ELR (cell line): ENCODE measurements at places on chromosomes 12 and 14.
A peak's percentile ranks its signal among the peaks of the same experiment; 100 is the strongest.

DNA sequence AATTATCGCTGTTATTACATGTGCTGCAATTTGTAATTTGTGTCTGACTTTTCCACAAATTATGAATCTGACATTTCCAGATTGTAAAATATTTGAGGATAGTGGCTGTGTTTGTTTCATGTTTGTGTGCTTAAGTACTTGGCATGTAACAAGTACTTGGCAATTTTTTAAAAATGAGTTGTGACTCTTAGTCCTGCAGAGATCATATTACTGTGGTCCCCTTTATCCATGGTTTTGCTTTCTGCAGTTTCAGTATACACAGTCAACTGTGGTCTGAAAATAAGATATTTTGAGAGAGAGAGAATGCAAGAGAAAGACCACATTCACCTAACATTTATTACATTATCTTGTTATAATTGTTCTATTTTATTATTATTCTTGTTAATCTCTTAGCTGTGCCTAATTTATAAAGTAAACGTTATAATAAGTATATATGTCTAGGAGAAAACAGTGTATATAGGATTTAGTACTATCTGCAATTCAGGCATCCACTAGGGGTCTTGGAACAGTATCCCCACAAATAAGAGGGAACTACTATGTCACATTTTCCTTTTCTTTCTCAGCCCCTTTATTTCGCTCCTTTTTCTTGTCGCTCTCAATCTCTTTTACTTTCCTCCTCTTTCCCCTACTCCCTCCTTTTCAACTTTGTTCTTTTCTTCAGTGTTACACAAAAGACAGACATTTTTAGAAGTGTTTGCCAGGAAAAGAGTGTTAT lies 176.1 kb downstream of the FUT8 start:
- no peak for DNase-seq

GRCh38 chr12:3896801-3897351 lies 23.7 kb upstream of the PARP11 start:
- DNase-seq = no peak

DNA sequence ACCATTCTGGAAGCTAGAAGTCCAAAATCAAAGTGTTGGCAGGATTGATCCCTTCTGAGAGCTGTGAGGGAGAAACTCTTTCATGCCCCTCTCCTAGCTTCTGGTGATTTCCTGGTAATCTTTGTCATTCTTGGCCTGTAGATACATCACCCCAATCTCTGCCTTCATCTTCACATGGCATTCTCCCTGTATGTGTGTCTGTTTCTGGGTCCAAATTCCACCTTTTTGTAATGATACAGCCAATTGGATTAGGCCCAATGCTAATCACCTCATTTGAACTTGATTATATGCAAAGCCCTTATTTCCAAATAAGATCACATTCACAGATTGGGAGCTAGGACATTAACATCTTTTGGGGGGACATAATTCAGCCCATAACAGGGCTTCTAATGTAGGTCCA lies 76.9 kb upstream of the MBIP start:
- DNase-seq = no peak

DNA sequence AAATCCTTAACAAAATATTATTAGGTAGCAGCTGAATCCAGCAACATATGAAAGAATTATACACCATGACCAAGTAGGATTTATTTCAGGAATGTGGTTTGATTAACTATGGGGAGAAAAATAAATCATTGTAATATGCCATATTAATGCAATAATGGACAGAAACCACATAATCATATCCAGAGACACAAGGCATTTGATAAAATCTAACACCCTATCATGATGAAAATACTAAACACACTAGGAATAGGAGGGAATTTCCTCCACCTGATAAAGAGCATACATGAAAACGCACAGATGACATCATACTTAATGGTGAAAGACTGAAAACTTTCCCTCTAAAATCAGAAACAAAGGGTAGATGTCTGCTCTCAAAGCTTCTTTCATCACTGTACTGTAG lies 238.9 kb downstream of the PHLDA1 start:
- no peak for DNase-seq

GRCh38 chr12:108637222-108637971 lies 3.7 kb upstream of the SELPLG start:
- DNase-seq = no peak

DNA sequence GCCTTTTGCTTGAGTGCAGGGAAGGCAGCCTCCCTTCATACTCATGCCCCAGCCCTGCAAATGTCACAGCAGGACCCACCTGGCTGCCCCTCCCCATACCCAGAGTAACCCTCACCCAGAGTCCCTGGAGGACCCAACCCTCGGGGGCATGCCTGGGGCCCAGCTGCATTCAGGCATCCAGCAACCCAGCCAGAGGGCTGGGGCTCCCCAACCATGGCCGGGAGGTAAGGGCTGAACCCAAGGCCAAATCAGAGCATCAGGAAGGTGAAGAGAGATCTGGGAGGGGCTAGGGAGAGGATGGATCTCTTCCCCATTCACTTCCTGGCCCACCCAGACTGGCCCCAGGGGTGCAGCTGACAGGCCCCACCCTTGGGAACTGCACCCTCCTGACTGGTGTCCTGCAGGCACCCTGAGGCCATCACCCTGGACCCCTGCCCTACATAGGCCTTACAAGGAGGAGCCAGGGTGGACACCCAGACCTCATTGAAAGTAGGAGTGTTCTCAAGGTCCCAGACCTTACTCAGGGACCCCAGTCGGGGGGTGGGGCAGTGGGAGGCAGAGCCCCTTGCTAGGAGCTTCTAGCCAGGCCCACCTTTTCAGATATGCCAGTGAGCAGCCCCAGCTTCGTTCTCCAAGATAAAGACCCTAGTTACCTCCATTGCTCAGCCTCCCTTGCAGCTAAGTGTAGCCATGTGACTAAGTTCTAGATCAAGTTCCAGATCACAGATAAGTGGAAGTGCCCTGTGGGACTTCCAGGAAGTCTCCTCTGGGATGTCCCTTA lies 849 bp upstream of the PLD4 start:
- DNase-seq = no peak

- DNase-seq = no peak
Measured at GRCh38 chr12:22530-23201, 43.9 kb upstream of the IQSEC3 start.

DNA sequence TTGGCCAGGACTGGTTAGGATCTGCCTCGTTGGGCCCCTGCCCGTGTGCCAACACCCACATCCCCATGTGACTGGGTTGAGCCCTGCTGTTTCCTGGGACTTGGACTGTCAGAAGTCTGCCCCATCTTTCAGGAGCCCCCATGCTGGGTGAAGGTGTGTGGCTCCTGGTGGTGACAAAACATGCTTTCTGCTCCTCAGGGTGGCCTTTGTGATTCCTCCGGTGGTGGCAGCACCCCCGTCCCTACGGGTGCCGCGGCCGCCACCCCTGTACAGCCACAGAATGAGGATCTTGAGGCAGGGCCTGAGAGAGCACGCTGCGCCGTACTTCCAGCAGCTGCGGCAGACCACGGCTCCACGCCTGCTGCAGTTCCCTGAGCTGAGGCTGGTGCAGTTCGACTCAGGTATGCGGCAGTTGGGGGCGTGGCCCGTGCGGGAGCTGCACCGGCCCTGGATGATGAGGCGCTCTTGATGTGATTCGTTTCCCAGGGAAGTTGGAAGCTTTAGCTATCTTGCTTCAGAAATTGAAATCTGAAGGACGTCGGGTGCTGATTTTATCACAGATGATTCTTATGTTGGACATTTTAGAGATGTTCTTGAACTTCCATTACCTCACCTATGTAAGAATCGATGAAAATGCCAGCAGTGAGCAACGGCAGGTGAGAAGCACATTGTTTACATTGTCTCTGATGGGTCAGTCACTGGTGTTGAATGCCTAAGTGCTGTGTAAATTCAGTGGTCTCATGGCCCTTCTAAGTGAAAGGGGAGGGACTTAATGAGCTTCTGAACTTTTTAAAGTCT lies 80.0 kb downstream of the EP400 start:
- peak; percentile 52 for DNase-seq

DNA sequence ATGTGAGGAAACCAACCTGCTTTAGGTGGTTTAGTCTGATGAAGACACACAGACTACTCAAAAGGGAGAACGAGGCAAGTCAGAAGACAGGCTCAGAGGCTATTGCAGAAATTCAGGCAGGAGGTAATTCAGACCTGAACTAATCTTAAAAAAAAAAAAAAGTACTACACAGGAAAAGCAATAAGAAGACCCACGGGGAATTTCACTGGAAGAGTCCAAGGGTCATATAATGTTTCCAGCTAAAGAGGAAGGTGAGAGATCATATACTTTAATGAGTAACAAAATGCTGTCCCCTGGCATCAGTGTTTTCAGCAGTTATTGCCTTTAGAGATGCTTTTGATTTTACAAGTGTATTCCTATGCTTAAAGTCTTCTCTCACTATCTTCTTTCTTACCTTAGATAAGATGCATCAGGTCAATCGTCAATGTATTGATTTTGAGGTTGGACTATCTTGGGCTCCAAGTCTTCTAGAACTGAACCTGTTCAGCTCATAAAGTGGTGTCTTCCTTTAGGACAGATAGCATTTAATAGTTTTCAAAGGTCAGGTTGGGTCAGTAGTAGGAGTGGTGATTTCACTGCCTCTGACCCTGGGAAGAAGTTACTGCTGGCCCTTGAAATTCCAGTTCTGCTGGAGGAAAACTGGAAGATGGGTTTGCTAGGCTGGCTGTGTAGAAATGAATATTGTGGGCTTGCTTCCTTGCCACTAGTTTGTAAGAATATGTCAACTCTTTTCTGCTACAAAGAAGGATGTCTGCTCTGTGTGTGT lies 60.0 kb downstream of the FAR2 start:
- no peak for DNase-seq

- no peak for DNase-seq
Measured at GRCh38 chr12:27852742-27853141, 72.7 kb upstream of the MANSC4 start.

DNA sequence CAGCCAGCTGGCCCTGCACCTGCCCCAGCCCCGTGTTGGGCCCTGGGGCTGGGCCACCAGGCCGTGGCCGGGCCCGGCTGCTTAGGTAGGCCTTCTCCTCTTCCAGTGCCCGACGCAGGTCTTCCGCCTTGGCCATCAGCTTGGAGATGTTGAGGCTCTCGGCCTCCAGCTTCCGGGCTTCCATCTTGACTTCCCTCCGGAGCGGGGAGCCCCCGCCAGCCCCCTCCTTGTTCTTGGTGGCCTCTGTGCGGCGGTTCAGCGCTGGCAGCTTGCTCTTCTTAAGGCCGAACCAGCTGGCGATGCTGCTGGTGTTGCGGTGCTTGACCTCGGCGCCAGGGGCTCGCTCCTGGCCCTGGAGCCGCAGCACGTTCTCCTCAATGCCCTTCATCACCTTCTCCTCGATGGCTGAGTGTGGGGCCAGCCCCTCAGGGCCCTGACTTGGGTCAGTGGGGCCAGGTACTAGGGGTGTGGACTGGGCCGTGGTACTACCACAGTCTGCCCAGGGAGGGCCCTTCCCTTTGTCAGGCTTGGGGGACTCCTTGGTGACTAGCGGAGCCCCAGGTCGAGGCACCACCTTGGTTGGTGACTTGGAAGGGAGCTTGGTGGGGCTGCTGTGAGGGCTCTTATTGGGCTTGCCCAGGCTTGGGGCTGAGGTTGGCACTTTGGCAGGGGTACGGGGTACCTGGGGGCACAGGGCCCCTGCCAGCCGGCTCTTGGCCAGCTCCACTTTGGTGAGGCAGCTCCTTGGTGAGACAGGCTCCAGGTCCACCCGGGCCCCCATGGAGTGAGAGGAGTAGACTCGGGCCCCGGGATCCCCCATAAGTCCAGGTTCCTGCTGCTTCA lies 33.2 kb downstream of the NCKAP5L start:
- no peak for DNase-seq

DNA sequence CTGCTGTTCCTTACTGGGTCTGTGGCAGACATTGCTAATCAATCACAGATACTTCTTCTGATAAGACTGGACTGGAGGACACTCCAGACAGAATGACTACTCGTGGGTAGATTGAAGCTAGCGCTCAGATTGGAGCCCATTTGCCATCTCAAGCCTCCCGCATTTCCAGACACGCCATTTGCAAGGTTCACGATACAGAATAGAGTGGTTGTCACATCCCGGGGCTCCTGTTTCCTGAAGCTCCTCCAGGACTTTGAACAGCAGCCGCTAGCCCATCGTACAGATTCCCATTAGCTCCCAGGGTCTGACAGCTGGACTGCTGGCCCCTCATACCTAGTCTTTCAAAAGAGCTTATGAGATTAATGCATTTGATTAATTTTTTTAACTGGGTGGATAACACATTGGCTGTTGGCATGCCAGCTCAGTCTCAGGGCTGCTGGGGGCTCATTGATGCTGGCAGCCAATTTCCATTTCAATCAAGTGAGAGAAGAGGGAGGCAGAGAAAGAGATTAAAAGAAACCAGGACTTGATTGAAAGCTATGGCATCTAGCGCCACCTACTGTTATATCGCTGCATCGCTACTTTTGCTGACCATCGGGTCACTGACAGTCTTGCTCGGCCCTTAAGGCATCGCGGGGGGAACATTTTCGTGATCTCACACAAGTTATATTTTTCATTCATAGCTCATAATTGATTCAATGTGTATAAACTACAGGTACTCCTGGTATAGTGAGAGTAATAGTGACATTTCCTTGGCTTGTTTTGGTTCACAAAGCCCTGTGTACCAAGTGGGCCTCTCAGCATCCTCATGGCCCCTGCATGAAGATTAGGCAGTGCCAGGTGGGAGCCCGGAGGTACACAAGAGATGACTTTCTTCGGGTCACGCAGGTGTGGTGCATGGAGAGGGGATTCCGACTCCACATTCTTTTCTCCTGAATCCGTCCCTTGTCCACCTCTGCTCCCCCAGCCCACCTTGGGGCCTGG lies 78.6 kb downstream of the CCDC60 start:
- peak; percentile 55 for DNase-seq

DNA sequence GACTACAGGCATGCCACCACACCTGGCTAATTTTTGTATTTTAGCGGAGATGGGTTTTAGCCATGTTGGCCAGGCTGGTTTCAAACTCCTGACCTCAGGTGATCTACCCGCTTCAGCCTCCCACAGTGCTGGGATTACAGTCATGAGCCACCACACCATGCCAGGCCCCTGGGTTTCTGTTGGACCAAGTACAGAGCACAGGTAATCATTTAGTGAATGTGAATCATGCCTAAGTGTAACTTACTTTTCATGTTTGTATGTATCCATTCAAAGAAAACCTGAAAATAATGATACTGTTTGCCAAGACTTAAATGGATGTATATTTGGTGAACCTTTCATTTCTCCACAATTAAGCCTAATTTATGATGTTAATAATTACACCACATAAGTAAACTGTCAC lies 65.9 kb downstream of the FGD6 start:
- no peak for DNase-seq

- peak; percentile 85 for DNase-seq
Measured at GRCh38 chr12:6534945-6535696, 804 bp downstream of the GAPDH start.

DNA sequence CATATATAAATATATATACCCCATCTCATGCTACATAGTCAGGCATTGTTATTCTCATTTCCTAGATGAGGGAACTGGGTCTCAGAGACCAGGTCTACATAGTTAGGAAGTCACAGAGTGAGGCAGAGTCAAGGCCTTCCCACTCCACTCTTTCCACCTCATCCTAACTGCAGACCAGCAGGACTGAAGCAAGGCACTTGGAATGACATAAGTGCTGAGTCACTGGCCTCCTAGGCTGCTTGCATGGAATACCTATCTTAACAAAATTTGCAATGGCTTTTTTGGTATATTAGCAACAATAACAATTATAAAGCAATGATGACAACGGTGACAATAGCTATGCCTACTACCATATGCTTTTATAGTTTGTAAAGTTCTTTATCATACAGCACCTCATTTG lies 5.4 kb upstream of the ANO4 start:
- DNase-seq = peak; percentile 62

- no peak for DNase-seq
Measured at GRCh38 chr12:52792185-52793029, 3.5 kb downstream of the KRT3 start.

- DNase-seq = peak; percentile 7
Measured at GRCh38 chr14:96792003-96792402, 5.2 kb upstream of the VRK1 start.
